ENCODE measurements at places on chromosomes 4 and X.

GRCh38 chr4:81460191-81460701 is 11.5 kb downstream of the RASGEF1B start:
- DNase-seq = no peak

DNA sequence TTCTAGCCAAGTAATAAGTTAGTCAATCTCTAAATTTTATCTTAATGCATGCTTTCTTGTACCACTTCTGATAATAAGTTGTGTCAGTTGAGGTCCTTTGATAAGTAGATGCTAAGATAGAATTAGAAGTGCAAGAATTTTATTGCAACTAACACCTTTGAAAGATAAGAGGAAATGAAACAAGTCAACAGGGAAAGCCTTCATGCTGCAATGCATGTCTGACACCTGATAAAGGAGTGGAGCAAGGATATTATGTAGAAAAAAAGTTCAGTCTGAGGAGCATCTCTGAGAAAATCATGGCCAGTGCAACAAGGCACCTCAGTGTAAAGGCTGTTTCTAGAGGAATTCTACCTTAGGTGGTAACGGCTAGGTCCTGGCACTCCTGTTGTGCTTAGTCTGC is 210.7 kb upstream of the PPP1R2C start:
- DNase-seq = no peak

GRCh38 chrX:13440176-13440575 is 120.3 kb upstream of the ATXN3L start:
- no peak for DNase-seq

- DNase-seq = no peak
Measured at GRCh38 chrX:13094828-13095341, 50.5 kb upstream of the FAM9C start.

DNA sequence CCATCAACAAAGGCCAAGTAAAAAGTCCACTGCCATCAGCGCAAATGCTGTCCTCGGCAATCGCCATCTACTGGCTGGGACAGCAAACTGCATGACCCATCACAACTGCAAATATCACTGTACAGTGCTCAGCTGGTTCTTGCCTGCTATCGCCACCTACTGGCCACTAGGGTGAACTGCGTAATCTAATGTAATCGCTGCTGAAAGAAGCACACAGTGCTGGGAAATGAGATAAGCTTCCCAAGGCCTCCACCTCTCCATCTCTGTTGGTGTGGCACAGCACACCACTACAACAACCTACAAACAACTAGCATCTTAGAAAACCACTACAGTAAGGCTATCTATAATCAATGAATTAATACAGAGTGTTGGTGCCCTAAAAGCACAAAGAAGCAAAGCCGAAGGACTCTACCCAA is 298.3 kb downstream of the TEX13A start:
- peak; percentile 48 for DNase-seq

- no peak for DNase-seq
Measured at GRCh38 chrX:118178450-118178849, 61.8 kb upstream of the KLHL13 start.

- DNase-seq = no peak
Measured at GRCh38 chr4:161444626-161445025, 719.2 kb downstream of the FSTL5 start.

- DNase-seq = no peak
Measured at GRCh38 chr4:175584172-175584571, 227.9 kb downstream of the GPM6A start.

GRCh38 chr4:148044089-148044911 is 312.4 kb downstream of the ARHGAP10 start:
- no peak for DNase-seq

GRCh38 chr4:78644744-78645330 is 93.3 kb downstream of the ANXA3 start:
- no peak for DNase-seq

DNA sequence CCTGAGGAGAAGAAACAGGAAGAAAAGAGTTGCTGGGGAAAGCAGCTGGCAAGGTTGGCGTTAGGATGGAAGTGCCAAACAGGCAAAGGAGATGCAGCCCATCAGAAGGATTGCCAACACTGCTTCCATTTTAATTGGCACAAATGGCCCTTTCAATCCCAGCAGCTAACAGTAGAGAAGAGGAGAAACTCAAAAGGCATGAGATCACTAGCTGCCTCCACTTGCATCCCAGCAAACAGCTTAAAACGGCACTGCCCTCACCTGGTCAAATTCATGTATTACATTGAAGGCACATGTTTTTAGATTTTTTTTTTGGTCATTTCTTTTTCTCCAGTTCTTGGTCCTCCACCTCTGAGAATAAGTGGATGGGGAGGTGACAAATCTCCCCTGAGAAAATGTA is 14.9 kb upstream of the LOC101059915 start:
- peak; percentile 25 for DNase-seq

- DNase-seq = no peak
Measured at GRCh38 chrX:134688839-134689238, 30.6 kb upstream of the PLAC1 start.

GRCh38 chrX:63758011-63758410 is 27.0 kb downstream of the ARHGEF9 start:
- DNase-seq = no peak

GRCh38 chr4:14064984-14065383 is 437.5 kb upstream of the BOD1L1 start:
- DNase-seq = no peak

- no peak for DNase-seq
Measured at GRCh38 chrX:50813843-50814661, at the start of gene SHROOM4. Gene SHROOM4, minus strand, starts transcription at chrX:50814194. Its CDS starts 176 bp downstream, at chrX:50814018.

DNA sequence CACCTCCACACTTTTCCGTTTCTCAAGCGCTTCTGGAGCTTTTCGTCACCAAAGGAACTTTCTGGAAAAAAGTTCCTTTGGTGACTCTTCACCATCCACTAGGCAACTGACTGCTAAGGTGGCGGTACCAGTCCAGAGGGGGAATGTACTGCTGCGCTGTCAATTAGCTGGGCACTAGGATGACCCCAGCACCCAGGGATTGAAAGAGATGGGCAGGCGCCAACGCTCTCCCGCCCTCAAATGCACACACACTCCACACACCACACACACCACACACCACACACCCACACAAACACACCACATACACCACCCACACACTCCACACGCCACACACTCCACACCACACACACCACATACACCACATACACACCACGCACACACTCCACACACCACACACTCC is 10.4 kb downstream of the PRDM8 start:
- DNase-seq = no peak

DNA sequence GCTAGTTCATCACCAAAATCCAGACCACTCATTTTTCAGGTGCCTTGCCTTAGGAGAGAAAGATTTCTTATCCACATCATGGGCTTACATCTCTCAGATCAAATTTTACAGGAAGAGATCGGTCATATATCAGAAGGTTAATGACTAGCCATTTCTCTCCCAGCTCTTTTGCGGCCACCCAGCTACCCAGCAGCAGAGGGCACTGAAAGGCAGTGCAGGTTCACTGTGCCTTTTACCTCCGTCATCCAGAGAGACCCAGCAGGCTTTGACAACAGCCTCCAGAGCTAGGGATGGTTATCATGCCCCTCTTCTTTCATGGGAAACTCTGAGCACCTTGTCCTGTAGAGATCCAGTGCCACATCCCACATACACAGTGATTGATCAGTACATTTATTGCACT is 384.8 kb downstream of the AFF2 start:
- DNase-seq = no peak

DNA sequence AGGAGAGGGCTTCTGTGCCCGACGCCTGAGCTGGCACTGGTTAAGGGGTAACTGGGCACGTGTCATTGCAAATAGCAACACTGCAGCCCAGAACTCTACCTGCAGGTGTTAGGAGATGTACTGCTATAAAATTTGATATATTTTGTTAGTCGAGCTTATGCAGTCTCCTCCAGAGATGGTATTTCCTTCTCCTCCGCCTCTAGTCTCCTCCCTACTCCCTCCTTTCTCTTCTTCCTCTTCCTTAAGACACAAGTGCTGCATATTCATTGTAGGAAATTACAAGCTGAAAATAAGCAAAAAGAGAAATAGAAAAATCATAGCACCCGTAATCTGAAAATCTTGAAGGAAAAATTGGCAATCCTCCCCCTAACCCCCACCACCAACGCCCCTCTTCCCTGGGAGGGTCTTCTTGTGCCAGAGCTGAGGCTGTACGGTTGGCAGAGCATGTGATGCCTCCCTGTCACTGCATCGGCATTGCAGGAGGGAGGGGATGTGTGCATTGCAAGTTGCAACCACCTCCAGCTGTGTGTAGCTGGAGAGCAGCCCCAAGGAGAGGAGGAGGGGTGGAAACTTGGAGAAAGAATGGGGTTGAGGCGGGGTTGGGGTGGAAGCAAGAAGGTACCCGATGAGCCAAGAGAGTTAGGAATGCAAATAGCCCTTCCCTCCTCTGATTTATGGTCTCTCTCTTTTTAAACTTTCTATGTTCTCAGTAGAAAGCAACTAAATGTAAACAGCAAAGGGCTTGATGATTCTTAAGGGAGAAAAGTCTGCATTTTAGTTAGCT is 48.3 kb upstream of the MND1 start:
- no peak for DNase-seq

- no peak for DNase-seq
Measured at GRCh38 chr4:10589321-10589720, 95.2 kb downstream of the CLNK start.

DNA sequence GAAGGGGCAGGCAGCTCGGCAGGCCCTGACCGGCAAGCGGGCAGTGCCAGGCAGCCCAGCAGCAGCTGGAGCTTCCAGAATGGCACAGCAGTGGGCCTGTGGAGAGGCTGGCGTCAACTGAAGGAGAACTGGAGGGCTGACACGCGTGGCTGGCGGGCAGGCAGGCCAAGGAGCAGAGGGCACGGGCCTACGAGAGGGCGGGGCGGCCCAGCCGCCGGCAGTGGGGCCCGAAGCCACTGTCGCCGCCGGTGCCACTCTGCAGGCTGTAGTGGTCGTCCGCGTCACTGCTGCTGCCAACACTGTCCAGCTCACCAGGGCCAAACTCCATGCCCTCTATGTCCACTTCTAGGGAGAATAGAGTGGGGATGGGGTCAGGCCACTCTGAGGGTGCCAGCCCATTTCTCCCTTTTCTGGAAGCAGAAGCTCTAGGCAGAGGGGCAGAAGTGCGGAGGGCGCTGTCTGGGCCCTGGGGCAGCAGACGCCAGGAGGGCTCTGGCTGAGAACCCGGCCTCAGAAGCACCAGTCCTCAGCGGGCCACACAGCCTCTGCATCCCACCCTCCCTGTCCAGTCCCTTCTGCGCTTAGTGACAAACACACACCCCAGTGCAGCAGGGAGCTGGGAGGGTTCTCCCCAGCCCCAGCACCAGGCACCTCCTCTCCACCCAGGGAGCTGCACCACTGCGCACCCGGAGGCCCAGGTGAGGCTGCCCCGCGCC is 8.6 kb upstream of the HAUS3 start:
- no peak for DNase-seq

GRCh38 chrX:153585827-153586226 is 13.1 kb downstream of the CCNQ start:
- no peak for DNase-seq

GRCh38 chrX:101206471-101206870 is 13.1 kb upstream of the DRP2 start:
- no peak for DNase-seq

DNA sequence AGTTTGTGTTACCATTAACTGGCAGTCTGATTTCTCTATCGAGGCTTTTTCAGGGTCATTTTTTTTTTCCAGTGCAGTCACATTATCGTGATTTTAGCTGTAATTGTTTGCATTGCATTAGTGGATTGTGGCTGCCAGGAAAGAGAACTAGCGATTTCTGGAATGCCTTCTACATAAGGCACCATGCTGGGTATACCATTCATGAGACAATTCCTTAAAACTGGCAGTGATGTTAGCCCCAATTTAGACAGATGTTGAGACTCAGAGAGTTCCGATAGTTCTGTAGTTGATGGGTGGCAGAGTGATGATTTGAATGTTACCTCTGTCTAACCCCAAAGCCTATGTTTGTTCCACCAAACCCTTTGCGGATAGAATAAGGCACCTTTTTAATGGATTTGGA is 175.4 kb upstream of the TENM3 start:
- DNase-seq = no peak

GRCh38 chrX:130108647-130109428 is 1.5 kb downstream of the ELF4 start:
- DNase-seq = no peak
